ENCODE measurements at places on chromosomes 7 and 10.
A peak's percentile ranks its signal among the peaks of the same experiment; 100 is the strongest.

GRCh38 chr7:94001396-94001795 is 2.8 kb downstream of the BET1 start:
- H3K4me3 ChIP-seq = peak overlapping the region; percentile 100
- H3K36me3 ChIP-seq = peaks cover 23% of the 10 kb centered on the region
- no peak for DNase-seq
- no peaks in the 10 kb centered on the region for H3K27me3 ChIP-seq
- peaks cover 3% of the 10 kb centered on the region for H3K4me1 ChIP-seq

GRCh38 chr7:92340016-92340415 is 94.2 kb downstream of the ANKIB1 start:
- no peaks in the 10 kb centered on the region for H3K27me3 ChIP-seq
- no peak overlapping the region for H3K27ac ChIP-seq
- H3K4me3 ChIP-seq = no peak overlapping the region
- H3K4me1 ChIP-seq = no peaks in the 10 kb centered on the region

DNA sequence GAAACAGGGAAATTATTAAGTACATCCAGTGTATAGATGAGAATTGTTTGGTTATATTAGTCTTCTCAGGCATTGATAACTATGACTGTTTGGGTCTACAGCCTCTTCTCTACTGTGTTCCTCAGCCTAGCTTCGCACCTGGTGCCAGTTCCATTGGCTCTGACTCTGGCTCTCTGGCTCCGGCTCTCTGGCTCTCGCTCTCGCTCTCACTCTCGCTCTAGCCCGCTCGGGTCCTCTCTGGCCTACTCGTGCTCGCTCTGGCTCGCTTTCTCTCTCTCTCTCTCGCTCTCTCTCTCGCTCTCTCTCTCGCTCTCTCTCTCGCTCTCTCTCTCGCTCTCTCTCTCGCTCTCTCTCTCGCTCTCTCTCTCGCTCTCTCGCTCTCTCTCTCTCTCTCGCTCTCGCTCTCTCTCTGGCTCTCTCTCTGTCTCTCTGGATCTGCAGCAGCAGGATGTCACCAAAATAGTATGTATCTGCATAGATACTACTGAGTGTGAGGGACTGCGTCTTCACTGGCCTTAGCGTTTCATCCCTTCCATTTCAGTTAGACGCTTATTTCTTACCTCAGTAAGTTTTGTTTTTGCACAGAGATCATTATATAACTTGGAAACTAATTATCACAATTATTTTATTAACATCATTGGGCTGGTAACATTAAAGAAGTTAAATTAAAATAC is 6.5 kb upstream of the SSBP1 start:
- no peak overlapping the region for H3K4me3 ChIP-seq
- H3K27ac ChIP-seq = no peak overlapping the region
- peaks cover 4% of the 10 kb centered on the region for H3K4me1 ChIP-seq
- no peaks in the 10 kb centered on the region for H3K36me3 ChIP-seq

GRCh38 chr7:36312064-36312914 is 77.4 kb upstream of the ANLN start:
- H3K27me3 ChIP-seq = no peaks in the 10 kb centered on the region
- H3K4me3 ChIP-seq = no peak overlapping the region
- no peak overlapping the region for H3K27ac ChIP-seq
- no peaks in the 10 kb centered on the region for H3K36me3 ChIP-seq
- peaks cover 17% of the 10 kb centered on the region for H3K4me1 ChIP-seq
- DNase-seq = peak; percentile 91

DNA sequence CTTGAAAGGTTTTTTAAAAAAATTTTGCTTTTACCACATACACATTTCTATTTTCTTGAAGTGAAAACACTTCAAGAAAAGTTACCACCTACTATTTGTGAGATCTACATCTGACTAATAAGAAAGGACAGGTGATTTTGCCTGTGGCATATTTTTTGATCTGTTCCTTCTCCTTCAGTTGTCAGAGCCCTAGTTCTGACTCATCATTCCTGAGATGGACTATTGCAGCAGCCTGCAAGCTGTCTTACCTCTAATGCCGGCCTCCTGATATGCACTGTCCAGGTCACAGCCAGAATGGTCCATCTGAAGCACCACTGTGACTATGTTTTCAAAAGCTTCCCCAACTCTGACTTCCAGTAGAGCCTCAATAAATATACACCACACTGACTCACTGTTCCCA is 28.2 kb upstream of the ANK3 start:
- H3K36me3 ChIP-seq = no peaks in the 10 kb centered on the region
- no peaks in the 10 kb centered on the region for H3K27me3 ChIP-seq
- H3K27ac ChIP-seq = no peak overlapping the region
- H3K4me1 ChIP-seq = peaks cover 15% of the 10 kb centered on the region
- DNase-seq = no peak

DNA sequence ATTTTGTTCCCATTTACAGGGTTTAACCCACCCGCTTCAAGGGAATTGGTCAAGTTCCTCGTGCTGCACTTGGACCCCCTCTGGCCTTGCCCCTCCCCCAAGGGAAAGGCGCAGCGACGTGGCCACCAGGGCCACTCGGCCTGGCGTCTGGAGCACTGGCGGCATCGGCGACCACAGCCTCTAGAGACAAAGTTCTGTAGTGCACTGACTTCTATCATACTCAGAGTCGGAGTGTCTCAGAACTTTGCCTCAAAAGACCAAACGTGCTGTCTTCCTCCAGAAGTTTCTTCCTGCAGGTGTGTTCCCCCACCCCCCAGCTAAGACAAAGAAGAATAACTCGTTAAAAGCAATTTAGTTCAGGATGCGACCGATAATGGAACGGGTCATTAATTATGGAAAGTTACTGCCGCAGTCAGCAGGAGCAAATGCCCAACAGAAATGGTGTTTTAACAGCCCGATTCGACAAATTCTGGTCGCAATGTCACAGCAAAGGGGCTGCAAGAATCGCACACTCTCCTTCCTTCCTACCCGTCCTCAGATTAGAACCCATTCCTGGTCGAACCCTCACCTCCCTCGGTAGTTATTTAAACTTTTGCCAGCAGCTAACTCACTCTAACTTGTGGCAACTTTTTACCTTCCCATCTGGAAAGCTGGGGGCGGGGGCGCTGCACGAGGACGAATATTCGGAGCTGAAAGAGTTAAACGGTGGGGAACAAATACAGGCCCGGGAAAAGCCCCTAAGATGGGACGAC is 202.1 kb upstream of the NFE2L3 start:
- no peak overlapping the region for H3K27ac ChIP-seq
- no peaks in the 10 kb centered on the region for H3K27me3 ChIP-seq
- H3K4me3 ChIP-seq = peak overlapping the region; percentile 99
- peaks cover 8% of the 10 kb centered on the region for H3K36me3 ChIP-seq

GRCh38 chr10:44948642-44949041 is 11.0 kb upstream of the RASSF4 start:
- H3K4me3 ChIP-seq = no peak overlapping the region
- H3K27ac ChIP-seq = no peak overlapping the region
- DNase-seq = no peak
- H3K27me3 ChIP-seq = no peaks in the 10 kb centered on the region
- H3K36me3 ChIP-seq = no peaks in the 10 kb centered on the region

- no peak overlapping the region for H3K27ac ChIP-seq
- no peaks in the 10 kb centered on the region for H3K4me1 ChIP-seq
- H3K27me3 ChIP-seq = no peaks in the 10 kb centered on the region
- no peaks in the 10 kb centered on the region for H3K36me3 ChIP-seq
Observed at GRCh38 chr7:154672659-154673415, 330.1 kb downstream of the PAXIP1 start.

GRCh38 chr7:151251689-151252560 is 3.4 kb upstream of the SMARCD3 start:
- peak; percentile 87 for DNase-seq
- H3K36me3 ChIP-seq = no peaks in the 10 kb centered on the region
- H3K4me3 ChIP-seq = peak overlapping the region; percentile 80
- peaks cover 25% of the 10 kb centered on the region for H3K4me1 ChIP-seq
- peak overlapping the region; percentile 95 for H3K27ac ChIP-seq

DNA sequence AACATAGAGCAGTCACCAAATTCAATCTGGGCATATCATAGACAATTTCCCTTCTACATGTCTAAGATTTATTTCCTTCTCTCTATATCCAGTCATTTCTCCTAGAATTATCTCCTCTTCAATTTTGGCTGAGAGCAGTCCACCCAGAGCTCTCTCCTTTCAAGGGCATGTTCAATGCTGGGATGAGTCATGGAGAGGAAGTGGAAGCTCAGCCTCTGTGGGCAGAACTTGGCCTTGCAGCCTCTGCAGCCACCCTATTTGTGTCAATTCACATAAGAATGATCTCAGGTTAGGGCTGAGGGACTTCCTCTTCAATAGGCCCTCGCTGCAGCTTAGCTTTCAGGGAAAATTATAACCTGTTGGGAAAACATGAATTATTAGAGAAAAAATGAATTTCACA is 560.8 kb downstream of the POM121L12 start:
- H3K4me3 ChIP-seq = no peak overlapping the region
- DNase-seq = peak; percentile 80
- H3K27me3 ChIP-seq = no peaks in the 10 kb centered on the region
- no peaks in the 10 kb centered on the region for H3K36me3 ChIP-seq
- no peaks in the 10 kb centered on the region for H3K4me1 ChIP-seq

- no peak for DNase-seq
- no peak overlapping the region for H3K27ac ChIP-seq
- no peaks in the 10 kb centered on the region for H3K27me3 ChIP-seq
- H3K4me3 ChIP-seq = no peak overlapping the region
- no peaks in the 10 kb centered on the region for H3K4me1 ChIP-seq
Observed at GRCh38 chr10:51170518-51171245, 96.4 kb downstream of the PRKG1 start.

- peaks cover 11% of the 10 kb centered on the region for H3K4me1 ChIP-seq
- no peak within 1 kb of the TSS for H3K27ac ChIP-seq
- H3K4me3 ChIP-seq = peak within 1 kb of the TSS; percentile 80
- H3K27me3 ChIP-seq = peaks cover 54% of the 10 kb centered on the region
- DNase-seq = peak; percentile 92
Observed at GRCh38 chr10:46556515-46557318, at the start of gene GPRIN2. TSS of gene GPRIN2 (minus strand) at chr10:46556658. CDS start at chr10:46550736, 5,922 bp downstream.

DNA sequence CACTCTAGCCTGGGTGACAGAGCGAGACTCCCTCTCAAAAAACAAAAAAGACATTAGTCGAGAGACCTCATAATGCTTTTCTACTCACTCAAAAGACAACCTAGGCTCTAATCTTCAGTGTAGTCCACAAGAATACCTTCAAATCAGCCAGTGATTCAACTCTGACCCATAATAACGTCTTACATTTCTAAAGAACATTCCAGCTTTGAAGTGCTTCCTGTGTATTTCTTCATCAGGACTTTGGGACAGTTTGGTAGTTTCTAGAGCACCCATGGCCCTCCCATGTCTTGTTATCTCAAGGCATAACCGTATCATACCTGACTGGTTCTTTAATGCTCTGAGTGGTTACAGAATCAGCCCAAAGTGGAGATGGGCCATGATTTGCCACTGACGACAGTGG is 221.3 kb downstream of the SKIDA1 start:
- no peaks in the 10 kb centered on the region for H3K36me3 ChIP-seq
- H3K27me3 ChIP-seq = no peaks in the 10 kb centered on the region
- no peak for DNase-seq
- no peak overlapping the region for H3K4me3 ChIP-seq

DNA sequence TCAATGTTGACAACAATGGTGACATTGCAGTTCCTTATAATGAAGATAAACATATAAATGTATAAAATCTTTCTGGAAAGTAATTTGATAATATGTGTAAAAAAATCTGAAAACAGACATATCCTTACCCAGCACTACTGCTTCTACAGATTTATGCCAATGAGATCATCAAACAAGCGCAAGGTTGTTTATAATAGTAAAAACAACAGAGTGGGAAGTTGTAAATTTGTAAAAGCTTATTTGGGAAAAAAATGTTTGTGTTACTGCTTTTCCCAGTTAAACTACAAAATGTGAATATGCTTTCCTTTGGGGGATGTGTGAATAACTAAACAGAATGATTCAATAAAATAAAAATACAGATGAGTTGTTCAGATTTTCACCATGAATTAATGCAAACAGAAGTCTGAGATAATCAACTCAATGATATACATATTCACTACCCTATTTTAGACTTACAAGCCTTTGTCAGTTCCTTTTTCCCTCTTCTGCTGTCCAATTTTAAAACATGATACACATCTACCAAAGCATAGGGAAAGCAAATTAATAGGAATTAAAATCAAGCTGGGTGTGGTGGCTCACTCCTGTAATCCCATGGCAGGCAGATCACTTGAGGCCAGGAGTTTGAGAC is 82.1 kb downstream of the USP6NL start:
- no peaks in the 10 kb centered on the region for H3K27me3 ChIP-seq
- H3K27ac ChIP-seq = no peak overlapping the region
- peaks cover 3% of the 10 kb centered on the region for H3K4me1 ChIP-seq
- no peak overlapping the region for H3K4me3 ChIP-seq
- peaks cover 11% of the 10 kb centered on the region for H3K36me3 ChIP-seq

- H3K27me3 ChIP-seq = no peaks in the 10 kb centered on the region
- no peaks in the 10 kb centered on the region for H3K4me1 ChIP-seq
- no peak overlapping the region for H3K27ac ChIP-seq
- no peak overlapping the region for H3K4me3 ChIP-seq
- H3K36me3 ChIP-seq = no peaks in the 10 kb centered on the region
Observed at GRCh38 chr7:129514683-129515082, 12.4 kb downstream of the SMKR1 start.

GRCh38 chr10:124802313-124802675 is 675 bp downstream of the ABRAXAS2 start:
- H3K4me1 ChIP-seq = peaks cover 8% of the 10 kb centered on the region
- H3K27me3 ChIP-seq = no peaks in the 10 kb centered on the region
- peak overlapping the region; percentile 99 for H3K4me3 ChIP-seq
- peaks cover 5% of the 10 kb centered on the region for H3K36me3 ChIP-seq
- no peak overlapping the region for H3K27ac ChIP-seq

GRCh38 chr7:77415823-77416620 is at the start of gene GSAP:
TSS of gene GSAP (minus strand) at chr7:77416349. CDS start at chr7:77416321, 28 bp downstream.
- peak within 1 kb of the TSS; percentile 65 for H3K4me3 ChIP-seq
- no peaks in the 10 kb centered on the region for H3K36me3 ChIP-seq
